ENCODE measurements at places on chromosomes 5 and 9. TPM values are rescaled to one million over a fixed set of nuclear protein-coding genes. Genes with fewer than 3 reads are reported as not detected.

The PHF24 gene
- 36.0 TPM for total RNA-seq

The PCDHGA7 gene
- total RNA-seq = 6.1 TPM

The MYORG gene
- total RNA-seq = 10.4 TPM

The TMCO6 gene
- total RNA-seq = 6.7 TPM

The OTP gene
- 0.83 TPM for total RNA-seq
